Smooth muscle cell of the brain vasculature (primary cell): ENCODE measurements at places on chromosomes 1 and 21.

DNA sequence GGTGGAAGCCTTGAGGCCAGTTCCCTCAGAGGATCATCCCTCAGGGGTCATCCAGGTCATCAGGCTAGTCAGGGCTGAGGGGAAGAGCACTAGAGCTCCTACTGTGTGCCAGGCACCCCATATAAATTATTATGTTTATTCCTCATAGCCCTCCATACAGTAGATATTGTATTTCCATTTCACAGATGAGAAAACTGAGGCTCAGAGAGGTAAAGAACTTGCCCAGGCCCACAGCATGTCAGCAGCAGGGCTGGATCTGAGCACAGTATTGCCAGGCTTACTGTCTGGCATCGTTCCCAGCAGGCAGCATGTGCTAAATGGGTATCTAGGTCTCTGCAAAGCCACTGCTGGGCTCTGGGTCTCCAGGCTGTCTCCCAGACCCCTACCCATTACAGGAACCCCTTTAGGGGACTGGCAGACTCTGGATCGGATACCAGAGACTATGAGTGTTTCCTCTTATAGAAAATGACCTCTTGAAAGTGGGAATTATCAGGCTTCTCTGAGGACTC is 153.3 kb downstream of the PTPRU start:
- no peak for DNase-seq

DNA sequence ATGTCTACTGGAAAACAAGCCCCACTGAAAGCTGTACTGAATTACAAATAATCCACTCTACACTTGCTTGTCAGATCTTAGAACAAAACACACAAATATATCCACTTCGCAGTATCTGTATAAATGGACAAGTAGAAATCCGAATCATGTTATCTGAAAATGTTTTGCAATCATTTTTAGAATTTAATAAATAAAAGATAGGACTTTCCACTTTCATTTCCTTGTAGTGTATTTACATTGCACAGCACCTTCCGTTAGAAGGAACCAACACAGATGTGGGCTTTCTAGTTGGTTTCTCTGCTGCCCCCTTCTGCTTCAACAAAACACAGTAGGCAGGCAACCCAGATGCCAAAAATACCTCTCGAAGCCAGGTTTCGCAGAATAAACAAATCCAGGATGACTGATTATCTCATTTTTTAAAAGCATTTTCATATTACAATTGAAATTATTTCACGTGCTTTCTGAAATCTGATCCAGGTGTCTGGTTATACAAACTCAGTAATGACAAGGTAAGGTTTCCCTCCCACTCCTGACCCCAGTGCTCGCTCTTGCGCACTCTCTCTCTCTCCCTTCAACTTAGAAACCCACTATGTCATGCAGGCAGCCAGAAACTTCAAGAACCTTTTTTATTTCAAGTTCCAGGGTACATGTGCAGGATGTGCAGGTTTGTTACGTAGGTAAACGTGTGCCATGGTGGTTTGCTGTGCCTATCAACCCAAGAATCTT is 389.9 kb downstream of the SMYD3 start:
- no peak for DNase-seq

GRCh38 chr1:35603941-35604340 is 30.8 kb downstream of the TFAP2E start:
- DNase-seq: no peak

- no peak for DNase-seq
Measured at GRCh38 chr1:195141294-195141693, 1466.9 kb downstream of the KCNT2 start.

GRCh38 chr1:26094677-26095383 is 16.8 kb upstream of the PDIK1L start:
- peak; percentile 46 for DNase-seq

DNA sequence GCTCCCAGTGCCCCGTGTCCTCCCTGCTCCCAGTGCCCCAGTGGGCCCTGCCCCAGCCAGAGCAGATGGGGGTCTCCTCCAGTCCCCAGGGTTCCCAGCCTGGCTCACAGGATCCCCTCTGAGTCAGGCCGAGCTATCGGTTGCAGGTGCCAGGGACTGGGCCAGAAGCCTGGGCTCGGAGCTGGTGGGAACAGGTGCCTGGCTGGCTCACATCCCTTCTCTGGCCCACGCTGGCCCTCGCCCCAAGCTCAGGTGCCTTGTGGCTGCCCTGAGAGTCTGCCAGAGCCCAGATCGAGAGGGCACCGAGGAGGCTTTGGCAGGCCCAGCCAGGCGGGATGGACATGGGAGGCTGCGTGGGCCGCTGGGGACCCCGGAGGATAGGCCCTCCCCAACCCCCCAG is 18.9 kb downstream of the PLCH2 start:
- DNase-seq: no peak

- DNase-seq: no peak
Measured at GRCh38 chr1:84121360-84121759, 22.7 kb upstream of the PRKACB start.

GRCh38 chr1:84912726-84913554 is 19.9 kb upstream of the LPAR3 start:
- no peak for DNase-seq

DNA sequence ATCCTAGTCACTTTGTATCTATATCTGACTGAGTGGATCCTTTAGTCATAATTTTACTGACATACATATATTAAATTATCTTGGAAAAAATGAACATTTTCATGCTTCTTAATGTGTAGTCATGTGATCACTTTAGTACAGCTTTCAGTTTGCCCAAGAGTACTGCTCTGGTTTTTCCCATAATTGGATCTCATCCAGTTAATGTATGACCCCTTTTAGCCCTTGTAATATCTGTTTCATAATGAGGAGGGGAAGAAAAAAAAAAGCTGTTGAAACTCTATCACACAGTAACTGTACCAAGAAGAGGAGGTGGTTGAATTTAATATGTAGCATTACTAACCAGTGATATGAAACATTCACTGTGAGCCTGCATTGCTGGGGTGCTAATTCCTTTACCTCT is 328.7 kb downstream of the PTPRC start:
- DNase-seq: no peak

DNA sequence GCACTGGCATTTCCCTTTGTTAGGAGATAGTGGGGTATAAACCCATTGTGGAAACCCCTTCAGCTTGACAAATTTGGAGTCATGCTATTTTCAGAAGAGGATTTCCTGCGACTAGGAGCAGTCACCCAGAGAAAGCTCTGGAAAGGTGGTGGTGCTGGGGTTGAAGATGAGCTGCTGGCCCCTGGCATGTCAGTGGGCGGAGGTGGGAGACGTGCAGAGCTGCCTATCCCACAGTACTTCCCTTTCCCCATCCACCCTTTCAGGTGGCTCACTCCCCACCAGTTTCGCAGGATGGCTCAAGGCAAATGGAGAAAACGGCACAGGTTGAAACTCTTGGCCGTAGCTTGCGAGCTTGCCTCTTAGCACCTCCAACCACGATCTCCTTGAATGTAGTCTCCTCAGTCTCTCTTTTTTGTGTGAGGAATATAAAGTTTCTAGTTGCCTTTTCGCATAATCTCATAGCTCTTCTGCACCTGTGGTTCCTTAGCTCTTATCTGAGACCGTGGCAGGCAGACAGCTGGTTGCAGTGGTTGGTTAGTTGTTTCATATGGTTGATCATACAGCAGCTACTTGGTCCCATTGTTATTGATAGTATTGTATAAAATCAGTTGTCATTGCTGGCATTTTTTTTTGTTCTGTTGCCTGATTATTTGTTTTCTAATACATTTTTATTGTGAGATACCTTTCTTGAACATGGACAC is 48.2 kb downstream of the ADARB1 start:
- DNase-seq: no peak

- DNase-seq: no peak
Measured at GRCh38 chr1:78549891-78550290, 59.1 kb downstream of the PTGFR start.

GRCh38 chr1:166307261-166308188 is 140.7 kb upstream of the FAM78B start:
- DNase-seq: no peak

DNA sequence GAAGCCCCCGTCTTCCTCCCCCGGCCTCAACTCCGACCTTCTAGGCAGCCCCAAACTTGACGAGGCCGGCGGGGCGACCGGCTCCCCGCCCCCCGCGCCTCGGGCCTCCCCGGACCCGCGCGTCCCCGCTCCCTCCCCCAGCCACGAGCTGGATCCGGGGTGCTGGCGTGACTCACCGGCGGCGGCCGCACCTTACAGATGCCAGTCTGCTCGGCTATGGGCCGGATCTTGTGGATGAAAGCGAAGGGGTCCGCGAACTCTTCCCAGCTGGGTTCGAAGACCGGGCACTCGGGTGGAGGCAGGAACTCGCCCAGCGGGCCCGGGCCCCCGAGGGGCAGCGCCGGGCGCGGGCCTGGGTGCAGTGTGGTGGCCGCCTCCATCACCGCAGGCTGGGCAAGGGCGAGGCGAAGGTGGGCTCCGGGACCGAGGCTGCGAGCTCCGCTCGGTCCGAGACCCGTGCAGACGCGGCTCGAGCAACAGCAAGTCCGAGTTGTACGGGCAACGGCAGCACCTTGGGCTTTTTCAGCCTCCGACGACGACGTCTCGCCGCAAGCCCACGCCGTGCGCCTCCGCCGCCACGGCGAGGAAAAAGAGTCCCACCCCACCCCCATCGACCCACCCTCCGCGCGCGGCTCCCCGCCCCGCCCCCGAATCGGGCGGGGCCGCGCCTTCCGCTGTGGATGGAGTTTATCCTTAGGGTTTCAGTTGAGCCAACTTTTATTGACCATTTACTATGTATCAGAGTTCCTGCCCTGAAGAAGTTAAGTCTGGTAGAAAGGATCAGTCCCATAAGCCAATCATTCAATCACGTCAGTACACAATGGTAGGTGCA is at the start of gene KDM5B:
TSS of gene KDM5B (minus strand) at position 496 of the 832 bp plus-strand sequence. CDS start at position 380, 116 bp downstream.
- DNase-seq: no peak

DNA sequence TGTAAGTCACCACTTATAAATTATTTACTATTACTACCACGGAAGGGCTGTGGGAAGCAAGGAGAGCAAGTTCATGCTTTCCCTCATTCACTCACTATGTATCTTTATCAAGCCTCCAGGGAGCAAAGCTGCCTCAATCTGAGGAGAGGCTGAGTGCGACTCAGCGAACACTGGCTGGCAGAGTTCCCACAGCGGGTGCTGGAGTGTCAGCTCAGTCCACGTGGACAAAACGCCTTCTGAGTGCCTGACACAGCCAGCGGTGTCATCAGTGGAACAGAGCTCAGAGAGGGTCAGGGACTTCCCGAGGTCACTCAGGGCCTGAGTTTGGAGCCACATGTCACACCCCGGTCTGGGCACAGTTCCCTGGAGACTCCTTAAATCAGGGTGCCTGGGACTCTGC is 16.9 kb downstream of the MATN1 start:
- DNase-seq: no peak

DNA sequence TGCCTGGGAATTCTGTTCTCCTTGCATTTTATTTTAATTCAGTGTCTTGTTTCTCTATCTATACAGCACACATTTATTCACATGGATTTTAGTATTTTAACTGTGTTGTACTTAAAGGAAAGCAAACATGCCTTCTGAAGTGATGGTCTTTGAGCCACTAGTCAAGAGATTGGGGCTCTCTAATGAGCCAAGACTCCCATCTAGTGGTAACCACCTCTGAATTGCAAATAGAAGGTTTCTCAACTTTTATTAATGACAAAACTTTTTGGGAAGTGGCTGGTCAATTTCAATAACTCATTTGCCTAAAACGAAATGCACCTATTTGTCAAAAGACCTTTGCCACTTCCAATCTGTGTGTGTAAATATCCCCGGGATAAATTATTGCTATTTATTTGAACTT is 199.6 kb downstream of the LTN1 start:
- no peak for DNase-seq

DNA sequence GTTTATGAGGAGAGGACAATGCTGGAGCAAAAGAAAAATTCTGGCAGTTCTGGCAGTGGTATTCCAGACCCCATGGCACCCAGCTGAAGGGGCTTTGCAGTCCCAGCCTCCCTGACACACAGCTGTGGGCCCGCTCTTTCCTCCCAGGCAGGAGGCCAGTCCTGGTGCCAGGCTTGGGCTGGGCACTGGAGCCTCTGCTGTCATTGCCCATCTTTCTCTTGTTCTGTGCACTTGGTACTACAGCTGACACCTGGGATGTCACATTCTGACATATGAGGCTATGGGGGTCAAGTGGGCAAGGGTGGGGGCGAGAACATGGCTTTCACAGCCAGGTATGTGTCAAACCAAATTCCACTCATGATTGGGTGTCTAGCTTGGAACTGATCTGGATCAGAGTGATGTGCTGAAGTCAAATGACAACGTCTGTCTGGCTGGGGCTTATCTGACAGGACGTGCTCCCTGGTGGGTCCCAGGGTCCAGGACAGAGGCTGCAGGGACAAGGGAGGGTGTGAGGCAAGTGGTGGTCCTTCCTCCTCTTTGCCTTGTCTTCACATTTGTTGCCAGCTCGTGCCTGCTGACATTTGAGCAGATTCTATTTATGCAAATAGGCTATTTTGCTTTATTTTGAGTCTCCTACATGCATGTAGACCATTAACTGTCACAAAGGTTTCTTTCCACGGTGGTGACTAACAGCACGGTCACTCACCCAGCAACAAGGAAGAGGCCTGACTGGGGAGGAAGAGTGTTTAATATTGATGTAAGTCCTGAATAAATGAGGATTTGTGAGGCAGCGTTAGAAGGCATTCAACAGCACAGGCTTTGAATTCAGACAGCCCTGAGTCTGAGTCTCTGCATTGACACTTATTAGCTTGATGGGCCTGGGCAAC is 336.3 kb downstream of the PBX1 start:
- no peak for DNase-seq

- DNase-seq: peak; percentile 53
Measured at GRCh38 chr1:226365831-226366231, 42.1 kb downstream of the PARP1 start.

GRCh38 chr1:111592389-111593361 is 26.9 kb upstream of the RAP1A start:
- DNase-seq: peak; percentile 6

DNA sequence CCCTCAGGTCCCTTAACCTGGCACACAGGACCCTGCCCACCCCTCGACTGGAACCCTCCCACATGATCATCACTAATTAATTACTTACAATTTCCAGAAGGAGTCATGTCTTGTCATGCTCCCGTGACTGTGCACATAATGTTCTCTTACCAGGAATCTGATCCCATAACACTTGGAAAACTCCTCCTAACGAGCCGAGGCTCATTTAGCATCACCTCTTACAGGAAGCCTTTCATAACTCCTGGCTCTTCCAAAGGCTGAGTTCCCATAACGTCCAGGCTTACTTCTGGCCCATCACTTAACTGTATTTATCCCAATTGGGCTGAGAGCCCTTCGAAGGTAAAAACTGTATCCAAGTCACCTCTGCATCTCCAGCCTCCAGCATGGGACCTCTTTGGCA is 147.9 kb upstream of the JUN start:
- no peak for DNase-seq

DNA sequence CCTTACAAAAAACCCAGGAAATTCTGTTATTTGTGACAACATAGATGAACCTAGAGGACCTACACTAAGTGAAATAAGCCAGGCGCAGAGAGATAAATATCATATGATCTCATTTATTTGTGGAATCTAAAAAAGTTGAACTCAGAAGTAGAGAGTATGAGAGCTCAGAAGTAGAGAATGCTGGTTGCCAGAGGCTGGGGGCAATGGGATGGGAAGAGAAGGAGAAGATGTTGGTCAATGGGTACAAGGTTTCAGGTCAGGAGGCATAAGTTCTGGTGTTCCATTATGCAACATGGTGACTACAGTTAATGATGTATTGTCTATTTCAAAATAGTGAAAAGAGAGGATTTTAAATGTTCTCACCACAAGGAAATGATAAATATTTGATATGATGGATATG is 259.1 kb upstream of the POU3F1 start:
- DNase-seq: no peak
